ENCODE measurements at places on chromosomes 7 and 10.

DNA sequence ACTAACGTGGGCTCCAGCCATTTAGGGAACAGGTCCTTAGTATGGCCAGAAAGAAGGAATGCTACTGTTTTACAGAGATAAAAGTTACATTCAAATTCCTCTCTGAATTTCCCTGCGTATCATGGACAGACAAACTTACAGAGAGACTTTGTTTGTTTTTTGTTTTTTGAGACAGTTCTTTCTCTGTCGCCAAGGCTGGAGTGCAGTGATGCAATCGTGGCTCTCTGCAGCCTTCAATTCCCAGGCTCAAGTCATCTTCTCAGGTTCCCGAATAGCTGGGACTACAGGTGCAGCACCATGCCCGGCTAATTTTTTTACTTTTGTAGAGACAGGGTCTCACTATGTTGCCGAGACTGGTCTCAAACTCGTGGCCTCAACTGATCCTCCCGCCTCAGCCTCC, 64.5 kb upstream of the MPP7 start:
- DNase-seq, result no peak

DNA sequence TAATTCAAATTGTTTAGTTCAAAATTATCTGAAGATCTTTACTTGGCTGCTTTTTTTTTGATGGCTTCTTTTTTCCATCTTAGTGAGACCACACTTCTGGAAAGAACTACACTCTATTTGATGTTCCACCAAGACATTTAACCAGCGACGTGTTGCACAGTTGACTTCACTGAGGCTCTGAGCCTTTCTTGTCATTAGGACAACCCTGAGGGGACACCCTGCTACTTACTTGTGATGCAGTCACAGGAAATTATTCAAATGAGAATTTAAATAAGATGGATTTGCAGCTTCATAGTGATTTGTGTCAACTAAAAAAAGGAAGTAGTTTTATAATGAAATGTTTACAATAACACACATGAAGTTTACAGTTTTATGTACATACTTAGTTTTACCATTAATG, 25.6 kb upstream of the PIK3CG start:
- no peak for DNase-seq

DNA sequence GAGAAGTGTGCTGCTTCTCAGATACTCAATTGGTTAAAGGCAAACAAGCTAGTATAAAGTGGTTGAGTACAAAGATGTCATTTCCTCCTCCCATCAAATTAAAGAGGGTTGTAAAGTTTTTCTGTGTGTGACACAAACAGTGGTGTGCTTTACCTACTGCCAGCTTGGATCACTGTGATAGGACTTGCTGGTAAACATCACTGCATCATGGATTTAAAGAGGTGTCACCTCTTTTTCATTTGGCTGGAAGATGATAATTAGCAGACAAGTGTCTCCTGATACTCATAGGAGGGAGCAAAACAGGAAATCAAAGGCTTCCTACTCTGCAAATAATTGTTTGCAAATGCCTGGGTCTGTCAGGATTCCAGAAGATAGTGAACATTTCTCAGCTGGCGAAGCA, 200.5 kb downstream of the MDFIC start:
- DNase-seq, result no peak

- no peak for DNase-seq
These were observed 181.9 kb downstream of the CDCA7L start for GRCh38 chr7:21763818-21764217.

GRCh38 chr7:78863281-78863680, 590.2 kb downstream of the MAGI2 start:
- no peak for DNase-seq

DNA sequence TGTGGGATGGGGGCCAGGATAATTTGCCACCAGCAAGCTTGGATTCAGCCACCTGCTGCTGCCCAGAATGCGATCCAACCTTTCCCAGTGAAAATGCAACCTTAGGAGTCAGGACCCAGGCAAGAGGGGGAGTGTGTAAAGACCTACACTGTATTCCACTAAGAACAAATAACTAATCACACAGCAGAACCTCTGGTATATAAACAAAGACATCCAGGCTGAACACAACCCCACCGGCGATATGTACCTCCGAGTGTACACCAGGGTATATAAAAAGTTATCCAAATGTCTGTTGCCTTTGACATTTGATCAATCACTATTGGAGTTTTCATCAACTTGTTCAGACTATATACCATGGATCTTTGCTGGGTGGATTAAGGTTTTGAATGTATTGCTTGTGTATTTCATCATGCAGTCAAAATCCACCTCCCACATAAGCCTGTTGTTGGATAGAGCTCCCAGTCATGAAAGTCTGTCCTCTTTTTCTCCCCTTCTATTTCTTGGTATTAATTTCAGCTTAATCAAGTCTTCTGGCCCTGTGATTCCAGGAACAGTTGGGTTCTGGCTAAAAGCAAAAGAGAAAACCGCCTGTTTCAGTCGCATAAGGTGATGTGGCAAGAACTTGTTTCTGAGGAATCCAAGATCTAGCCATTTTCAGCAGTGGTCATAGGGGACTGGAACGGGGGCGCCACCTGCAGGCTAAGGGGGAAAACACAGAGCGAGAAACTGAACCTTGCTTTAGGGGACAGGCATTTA, 290.7 kb downstream of the CCDC3 start:
- no peak for DNase-seq

DNA sequence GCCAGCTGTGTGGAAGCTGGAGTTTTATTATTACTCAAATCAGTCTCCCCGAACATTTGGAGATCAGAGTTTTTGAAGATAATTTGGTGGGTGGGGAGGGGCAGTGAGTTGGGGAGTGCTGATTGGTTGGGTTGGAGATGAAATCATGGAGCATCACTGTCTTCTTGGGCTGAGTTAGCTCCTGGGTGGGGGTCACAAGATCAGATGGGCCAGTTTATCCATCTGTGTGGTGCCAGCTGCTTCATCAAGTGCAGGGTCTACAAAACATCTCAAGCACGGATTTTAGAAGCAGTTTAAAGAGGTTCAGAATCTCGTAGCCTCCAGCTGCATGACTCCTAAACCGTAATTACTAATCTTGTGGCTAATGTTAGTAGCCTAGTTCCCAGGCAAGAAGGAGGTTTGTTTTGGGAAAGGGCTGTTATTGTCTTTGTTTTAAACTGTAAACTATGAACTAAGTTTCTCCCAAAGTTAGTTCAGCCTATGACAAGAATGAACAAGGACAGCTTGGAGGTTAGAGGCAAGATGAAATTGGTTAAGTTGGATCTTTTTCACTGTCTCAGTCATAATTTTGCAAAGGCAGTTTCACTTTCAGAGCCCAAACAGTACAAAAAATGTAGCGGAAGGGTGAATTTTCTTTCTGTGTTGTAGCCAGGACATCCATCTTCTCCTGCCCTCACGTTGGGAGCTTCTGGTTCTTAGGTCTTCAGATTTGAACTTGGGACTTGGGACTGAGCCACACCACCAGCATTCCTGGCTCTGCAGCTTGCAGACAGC, 43.1 kb downstream of the KLF6 start:
- DNase-seq, result no peak

GRCh38 chr7:21948364-21948763, 2.7 kb upstream of the CDCA7L start:
- DNase-seq, result no peak

DNA sequence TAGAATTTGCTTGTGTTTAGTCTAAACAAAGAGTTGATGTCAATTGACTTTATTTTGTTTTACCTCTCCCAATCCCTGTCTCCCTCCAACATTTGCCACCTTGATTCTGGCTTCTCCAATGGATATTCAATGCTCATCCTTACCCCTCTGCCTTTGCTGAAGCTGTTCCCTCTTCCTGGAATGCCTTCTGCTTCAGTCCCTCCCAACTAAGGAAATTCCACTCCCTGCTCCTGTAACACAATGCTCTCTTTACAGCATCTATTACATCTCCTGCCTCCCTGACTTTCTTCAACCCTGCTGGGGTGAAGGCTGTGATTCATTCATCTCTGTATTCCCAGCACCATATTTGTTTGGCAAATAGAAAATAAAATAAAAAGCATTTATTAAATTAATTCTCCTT, 34.5 kb upstream of the TAC1 start:
- no peak for DNase-seq

DNA sequence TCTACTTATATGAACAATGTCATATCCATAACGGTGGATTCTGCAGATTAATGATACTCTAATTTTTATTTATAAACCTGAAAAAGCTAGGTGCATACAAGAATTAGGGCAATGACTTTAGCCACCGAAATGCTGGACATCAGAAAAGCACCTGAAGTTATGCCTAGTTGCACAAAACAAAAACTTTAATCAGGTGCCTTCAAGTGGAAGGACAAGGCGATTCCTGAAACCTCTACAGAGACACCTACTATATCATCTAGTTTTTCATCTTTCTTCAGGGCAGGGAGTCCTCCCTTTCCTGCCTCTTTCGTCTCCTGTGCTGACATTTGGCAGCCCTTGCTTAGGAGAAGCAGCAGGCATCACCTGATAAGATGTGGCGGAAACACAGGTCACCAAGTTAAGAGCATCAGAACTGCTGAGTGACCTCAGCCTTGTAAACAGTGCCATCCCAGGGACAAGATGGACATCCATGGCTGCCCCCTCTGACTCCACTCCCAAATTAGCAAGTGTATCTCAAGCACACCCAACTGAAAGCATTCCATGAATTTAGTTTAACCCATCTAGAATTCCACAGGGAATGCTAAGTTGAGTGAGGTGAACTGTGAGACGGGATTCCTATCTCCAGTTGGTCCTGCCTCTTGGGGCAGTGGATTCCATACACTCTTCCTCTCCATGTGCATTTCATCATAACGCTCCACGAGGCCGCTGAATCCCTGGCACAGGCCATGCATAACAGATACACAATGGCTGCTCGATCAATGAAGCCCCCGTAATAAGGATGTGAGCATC, 5.8 kb downstream of the ITPRIP start:
- no peak for DNase-seq

GRCh38 chr7:9945857-9946256, 1027.8 kb upstream of the PHF14 start:
- no peak for DNase-seq

GRCh38 chr7:158782761-158783401, 46.4 kb downstream of the ESYT2 start:
- DNase-seq, result no peak

DNA sequence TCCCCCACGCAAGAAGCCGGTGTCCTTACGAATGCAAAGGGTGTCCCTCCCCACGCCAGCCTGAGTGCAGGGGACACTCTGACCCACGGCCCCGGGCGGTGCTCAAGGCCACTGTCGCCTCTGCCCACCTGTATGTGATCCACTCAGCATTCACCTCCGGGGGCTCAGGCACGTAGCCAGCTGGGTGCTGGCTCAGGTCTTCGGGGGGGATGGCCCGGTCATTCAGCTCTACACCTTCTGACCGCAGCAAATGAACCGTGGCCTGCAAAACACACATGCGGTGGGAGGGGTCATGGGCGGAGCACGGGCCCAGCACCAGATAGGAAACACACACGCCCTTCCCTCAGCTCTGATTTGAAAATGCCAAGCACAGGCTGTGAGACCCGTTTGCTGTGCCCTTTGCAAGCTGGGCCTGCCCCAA, 25.9 kb downstream of the CFAP46 start:
- no peak for DNase-seq

DNA sequence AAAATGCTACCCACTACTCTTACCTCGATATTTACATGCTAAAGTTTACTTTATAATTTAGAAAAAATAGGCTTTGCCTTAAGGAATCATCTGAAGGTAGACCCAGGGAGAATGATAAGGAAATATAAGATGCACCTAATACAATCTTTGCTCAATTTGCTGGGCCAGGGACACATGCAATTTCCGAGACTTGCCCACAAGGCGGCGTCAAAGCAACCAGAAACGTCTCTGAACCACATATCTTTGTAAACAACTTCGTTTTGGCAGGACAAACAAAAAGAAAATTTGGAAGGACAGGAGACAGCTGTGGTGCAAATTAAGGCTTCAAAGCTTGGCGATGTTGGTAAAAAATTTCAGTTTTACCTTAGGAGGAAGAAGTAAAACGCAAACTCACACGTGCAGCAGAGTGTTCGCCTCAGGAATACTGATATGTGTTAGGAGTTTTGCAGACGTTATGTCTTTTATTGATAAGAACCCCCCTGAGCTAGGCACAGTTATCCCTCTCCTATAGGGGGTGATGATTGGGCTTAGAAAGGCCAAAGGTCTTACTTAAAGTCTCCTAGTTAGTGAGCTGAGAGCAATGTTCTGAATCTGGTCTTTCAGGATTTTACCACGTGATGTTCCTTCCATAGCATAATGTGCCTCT, 134.3 kb downstream of the PRKCQ start:
- DNase-seq, result no peak

- DNase-seq, result no peak
These were observed 17.8 kb downstream of the SCD start for GRCh38 chr10:100364735-100365391.

GRCh38 chr7:42483886-42484285, 246.9 kb upstream of the GLI3 start:
- no peak for DNase-seq

GRCh38 chr10:131001438-131001837, 310.1 kb downstream of the TCERG1L start:
- DNase-seq, result no peak
